ENCODE measurements at places on chromosomes 3 and 15.

DNA sequence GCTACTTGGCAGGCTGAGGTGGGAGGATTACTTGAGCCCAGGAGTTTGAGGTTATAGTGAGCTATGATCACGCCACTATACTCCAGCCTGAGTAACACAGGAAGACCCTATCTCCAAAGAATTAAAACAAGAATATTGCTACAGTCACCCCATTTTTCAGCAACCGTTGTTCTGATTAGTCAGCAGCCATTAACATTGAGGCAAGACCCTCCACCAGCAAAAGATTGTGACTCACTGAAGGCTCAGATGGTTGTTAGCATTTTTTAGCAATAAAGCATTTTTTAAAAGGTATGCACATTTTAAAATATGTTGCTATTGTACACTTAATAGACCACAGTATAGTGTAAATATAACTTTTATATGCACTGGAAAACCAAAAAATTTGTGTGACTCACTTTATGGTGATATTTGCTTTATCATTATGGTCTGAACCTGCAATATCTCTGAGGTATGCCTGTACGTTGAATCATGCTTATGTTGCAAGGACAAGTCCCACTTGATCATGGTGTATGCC lies 492.6 kb downstream of the SQOR start:
- DNase-seq: no peak

- DNase-seq: no peak
Observed at GRCh38 chr15:89751748-89752147, 699 bp upstream of the MESP1 start.

GRCh38 chr3:52036829-52037228 lies 19.5 kb downstream of the DUSP7 start:
- no peak for DNase-seq

DNA sequence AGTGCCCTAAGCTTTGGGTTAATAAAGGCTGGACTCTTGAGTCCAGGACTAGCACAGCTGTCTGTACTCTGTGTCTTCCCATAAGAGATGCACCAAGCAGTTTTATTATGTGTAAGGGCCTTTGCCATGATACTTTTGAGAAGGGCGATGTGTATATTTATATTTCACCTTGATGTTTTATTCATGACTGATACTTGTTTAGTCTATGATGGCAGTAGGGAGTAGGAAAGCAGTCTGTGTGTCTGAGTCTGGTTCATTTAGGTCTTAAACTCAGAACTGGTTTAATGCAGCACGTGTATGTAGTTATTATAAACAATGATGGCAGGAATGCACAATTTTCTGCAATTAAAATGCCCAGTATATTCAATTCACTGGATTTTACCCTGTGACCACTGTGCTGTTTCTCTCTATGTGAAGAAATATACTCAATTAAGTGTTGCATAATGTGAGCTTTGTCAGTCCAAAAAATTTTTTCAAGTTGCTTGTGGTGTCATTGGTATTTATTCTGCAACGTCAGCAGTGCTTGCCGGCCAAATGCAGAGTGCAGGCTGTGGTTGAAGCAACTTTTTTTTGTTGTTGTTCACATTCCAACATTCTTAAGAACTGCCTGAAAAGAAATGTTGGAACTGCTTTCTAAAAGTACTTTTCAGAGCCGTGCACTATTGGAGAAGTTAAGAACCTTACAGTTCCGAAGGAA lies 423.7 kb upstream of the SEMA6D start:
- peak; percentile 61 for DNase-seq

GRCh38 chr3:168094580-168094876 lies 1.2 kb downstream of the GOLIM4 start:
- DNase-seq: no peak

DNA sequence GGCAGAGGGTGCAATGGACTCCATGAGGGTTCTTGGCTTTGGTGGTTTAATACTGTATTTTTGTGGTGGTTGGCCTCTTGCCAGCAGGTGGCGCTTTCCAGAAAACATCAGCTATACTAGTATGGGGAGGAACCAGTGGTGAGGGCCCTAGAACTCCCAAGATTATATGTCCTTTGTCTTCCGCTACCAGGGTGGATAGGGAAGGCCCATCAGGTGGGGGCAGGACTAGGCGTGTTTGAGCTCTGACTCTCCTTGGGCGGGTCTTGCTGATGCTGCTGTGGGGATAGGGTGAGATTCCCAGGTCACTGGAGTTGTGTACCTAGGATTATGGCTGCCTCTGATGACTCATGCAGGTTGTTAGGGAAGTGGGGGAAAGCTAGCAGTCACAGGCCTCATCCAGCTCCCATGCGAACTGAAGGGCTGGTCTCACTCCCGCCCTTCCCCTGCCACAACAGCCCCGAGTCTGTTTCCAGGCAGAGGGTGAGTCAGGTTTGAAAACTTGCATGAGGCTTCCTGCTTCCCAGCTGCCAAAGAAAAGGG lies 357.7 kb downstream of the OTOL1 start:
- DNase-seq: no peak

DNA sequence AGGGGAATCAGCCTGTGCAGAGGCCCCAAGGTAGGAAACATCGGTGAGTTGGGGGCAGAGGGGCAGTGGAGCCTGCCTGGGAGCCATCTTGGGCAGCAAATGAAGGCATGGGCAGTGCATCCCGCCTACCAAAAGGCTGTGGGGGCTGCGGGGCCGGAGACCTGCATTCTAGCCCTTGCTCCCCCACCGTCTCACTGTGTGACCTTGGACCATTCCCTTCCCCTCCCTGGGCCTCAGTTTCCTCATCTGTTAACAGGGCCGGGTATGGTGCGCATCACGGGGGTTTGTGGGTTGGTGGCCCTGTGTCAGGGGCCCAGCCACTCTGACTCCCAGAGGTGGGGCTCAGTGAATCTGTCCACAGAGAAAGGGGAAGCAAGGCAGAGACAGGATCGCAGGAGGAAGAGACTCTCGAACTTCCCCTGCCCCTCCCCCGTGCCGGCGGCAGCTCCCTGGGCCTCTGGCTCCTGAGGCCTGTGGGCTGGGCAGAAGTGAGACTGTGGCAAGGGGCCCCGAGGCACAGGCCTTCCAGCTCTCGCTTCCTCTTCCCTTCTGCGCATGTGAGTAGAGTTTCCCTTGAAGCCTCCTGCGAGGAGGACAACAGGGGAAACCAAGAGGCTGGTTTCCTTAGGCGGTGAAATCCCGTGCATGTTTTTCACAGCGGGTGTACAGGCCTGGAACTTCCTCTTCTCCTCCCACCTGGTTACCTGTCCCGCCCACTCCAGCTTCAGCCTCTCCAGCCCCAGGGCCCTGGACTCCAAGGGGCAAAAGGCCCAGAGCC lies 42.9 kb downstream of the IDH2 start:
- DNase-seq: peak; percentile 65

DNA sequence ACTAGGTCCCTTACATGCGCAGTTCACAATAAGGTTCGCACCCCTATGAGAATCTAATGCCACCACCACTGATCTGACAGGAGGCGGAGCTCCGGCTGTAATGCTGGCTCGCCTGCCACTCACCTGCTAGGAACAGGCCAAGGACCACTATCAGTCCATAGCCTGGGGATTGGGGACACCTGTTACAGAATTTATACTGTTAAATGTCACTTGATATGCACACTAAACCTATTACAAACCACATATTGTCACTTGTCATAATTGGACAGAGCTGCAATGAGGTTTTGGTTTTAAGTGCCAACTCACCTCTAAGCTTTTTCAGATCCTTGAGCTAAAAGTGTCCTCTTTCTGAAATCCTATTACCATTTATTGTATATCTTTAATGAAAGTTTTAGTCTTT lies 507.9 kb upstream of the TPRG1 start:
- no peak for DNase-seq

- no peak for DNase-seq
Observed at GRCh38 chr3:123105201-123106189, 38.7 kb downstream of the PDIA5 start.

DNA sequence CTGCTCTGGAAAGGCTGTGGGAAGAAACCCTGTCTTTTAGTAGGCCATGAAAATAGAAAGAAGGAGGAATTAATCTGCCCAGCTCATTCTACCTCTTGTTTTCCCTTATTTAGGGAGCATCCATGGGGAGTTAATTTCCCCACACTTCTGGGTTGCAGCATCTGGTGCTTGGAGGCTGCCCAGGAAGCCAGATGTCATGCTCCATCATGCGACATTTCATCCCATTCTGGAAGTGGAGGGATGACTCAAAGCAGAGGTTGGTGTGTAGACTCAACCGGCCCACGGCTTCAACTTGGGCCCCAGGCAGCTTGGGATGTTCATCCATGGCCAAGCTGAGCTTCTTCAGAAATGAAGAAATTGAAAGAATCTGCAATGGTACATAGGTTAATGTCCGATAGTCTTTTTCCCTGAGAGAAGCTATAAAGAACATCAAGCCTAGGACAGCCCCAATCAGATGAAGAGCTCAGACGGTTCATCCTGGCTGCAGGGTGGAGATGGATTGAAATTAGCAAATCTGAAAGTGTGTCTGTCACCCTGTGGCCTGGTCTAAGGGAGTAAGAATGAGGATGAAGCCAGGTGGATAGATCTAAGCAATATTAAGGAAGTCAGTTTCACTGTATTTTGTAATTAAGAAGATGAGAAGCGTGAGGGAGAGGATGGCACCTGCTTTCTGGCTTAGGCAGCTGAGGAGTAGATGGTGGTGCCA lies 24.5 kb upstream of the PROK2 start:
- no peak for DNase-seq

DNA sequence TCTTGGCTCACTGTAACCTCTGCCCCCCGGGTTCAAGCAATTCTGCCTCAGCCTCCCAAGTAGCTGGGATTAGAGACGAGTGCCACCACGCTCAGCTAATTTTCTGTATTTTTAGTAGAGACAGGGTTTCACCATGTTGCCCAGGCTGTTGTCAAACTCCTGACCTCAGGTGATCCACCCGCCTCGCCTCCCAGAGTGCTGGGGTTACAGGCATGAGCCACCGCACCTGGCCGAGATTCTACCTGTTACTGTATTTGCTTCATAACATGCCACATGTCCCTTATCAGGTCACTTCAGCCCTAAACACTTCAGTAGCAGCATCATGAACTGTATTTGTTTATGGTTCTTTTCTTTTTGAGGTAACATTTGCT lies 7.5 kb upstream of the LCTL start:
- no peak for DNase-seq

GRCh38 chr3:56962206-56962605 lies 98.3 kb upstream of the SPATA12 start:
- DNase-seq: no peak

- DNase-seq: no peak
Observed at GRCh38 chr15:93585012-93585411, 496.0 kb upstream of the RGMA start.

GRCh38 chr15:65757256-65757655 lies 34.8 kb downstream of the DENND4A start:
- DNase-seq: no peak
